ENCODE measurements at places on chromosomes 6 and 20. TPM values are rescaled to one million over a fixed set of nuclear protein-coding genes. Genes with fewer than 3 reads are reported as not detected.

The GHRH gene
- total RNA-seq, result not detected

The FERMT1 gene
- 0.27 TPM for total RNA-seq

DNA sequence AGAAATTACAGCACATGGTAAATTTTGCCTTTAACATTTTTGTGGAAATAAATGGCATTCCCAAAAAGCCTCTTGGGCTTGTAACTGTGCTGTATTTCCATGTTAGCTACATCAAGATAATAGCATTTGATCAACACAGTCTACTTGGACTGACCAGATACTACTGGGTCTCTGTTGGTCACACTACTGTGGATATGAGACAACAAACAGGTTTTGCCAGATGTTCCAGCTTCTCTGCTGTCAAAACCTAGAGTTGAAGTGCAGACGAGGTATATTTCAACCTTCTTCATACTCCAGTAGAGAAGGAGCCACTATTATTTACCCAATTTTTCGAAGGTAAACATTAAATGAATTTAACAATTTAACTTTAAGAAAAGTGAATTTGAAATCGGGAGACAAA lies 284.7 kb upstream of the CITED2 start:
- peaks cover 1% of the 10 kb centered on the region for H3K27me3 ChIP-seq
- no peaks in the 10 kb centered on the region for H3K4me1 ChIP-seq
- H3K27ac ChIP-seq, result no peak overlapping the region
- no peak for DNase-seq

DNA sequence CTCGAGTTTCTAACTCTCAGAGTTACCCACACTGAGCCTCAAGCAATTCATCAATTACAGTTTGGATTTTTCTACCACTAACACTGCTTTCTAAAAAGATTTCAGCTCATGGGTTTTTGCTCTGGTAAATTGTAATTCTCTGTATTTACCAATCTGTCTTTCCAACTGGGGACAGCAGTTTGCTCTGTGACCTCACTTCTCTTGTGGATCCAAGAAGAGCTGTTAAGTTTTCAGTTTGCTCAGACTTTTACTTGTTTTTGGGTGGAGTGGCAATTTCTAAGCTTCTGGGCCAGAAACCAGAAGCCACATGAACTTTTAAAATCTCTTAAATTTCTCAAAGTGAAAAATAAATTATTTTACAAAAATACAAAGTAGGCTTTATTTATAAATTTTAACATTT lies 74.2 kb downstream of the ROS1 start:
- no peak for DNase-seq
- no peak overlapping the region for H3K4me3 ChIP-seq
- no peaks in the 10 kb centered on the region for H3K36me3 ChIP-seq
- H3K4me1 ChIP-seq, result no peaks in the 10 kb centered on the region

DNA sequence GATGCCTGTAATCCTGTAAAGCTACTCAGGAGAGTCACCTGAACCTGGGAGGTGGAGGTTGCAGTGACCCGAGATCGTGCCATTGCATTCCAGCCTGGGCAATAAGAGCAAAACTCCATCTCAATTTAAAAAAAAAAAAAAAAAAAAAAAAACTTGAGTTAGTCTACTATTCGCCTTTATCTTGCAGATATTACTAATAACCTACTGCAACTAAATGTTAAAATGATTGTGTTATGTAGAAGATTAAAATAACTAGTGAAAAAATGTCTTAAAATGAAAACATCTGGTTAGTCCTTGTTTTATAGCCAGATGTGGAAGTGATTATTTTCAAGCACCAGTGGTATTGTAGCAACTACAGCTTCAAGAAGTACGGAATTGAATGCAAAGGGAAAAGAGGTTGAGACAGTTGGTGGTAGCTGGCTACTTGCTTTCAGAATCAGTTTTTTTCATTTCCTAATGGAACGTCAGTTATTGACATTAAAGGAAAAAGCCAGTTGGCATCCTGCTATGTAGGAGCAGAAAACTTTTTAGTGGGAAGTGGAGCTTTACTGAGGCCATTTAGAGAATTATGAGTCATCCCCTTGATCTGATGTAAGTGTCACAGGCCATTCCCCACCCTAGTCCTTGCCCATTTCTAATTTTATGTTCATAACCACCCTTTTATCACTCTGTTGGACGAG lies 43.8 kb upstream of the DYNLRB1 start:
- no peak overlapping the region for H3K27ac ChIP-seq
- no peak for DNase-seq
- peaks cover 6% of the 10 kb centered on the region for H3K4me1 ChIP-seq
- no peaks in the 10 kb centered on the region for H3K27me3 ChIP-seq

GRCh38 chr20:23661002-23661429 lies 23.3 kb upstream of the CST3 start:
- H3K27me3 ChIP-seq, result peaks cover 2% of the 10 kb centered on the region

GRCh38 chr6:111624401-111625098 lies 18.9 kb upstream of the TRAF3IP2 start:
- H3K27ac ChIP-seq, result no peak overlapping the region
- peaks cover 5% of the 10 kb centered on the region for H3K4me1 ChIP-seq
- H3K27me3 ChIP-seq, result no peaks in the 10 kb centered on the region
- DNase-seq, result no peak
- peaks cover 2% of the 10 kb centered on the region for H3K36me3 ChIP-seq
- H3K4me3 ChIP-seq, result no peak overlapping the region

GRCh38 chr6:113458368-113459010 lies 398.7 kb upstream of the MARCKS start:
- no peaks in the 10 kb centered on the region for H3K4me1 ChIP-seq
- H3K4me3 ChIP-seq, result no peak overlapping the region
- DNase-seq, result no peak
- H3K27me3 ChIP-seq, result peaks cover 5% of the 10 kb centered on the region

The NHLRC1 gene
- total RNA-seq, result 0.16 TPM

- no peaks in the 10 kb centered on the region for H3K36me3 ChIP-seq
- H3K4me3 ChIP-seq, result no peak overlapping the region
- no peak overlapping the region for H3K27ac ChIP-seq
- no peaks in the 10 kb centered on the region for H3K27me3 ChIP-seq
These were observed 150.7 kb downstream of the PKHD1 start for GRCh38 chr6:51936531-51937290.

Measured in activated CD4-positive, alpha-beta T cell treated with anti-CD3 and anti-CD28 coated beads for 36 hours (primary cell).